Left lung (tissue), 14 donors: ENCODE measurements at places on chromosomes 5 and 9. TPM values are rescaled to one million over a fixed set of nuclear protein-coding genes. Genes with fewer than 3 reads are reported as not detected.

NOXA1 gene
- 6.1 TPM for total RNA-seq

SCAI gene
- 12.7 TPM for total RNA-seq

C5orf46 gene
- total RNA-seq = not detected

GRM6 gene
- not detected for total RNA-seq

BARHL1 gene
- total RNA-seq = not detected

FCN1 gene
- total RNA-seq = 72.1 TPM

IFNA21 gene
- total RNA-seq = not detected

RASEF gene
- total RNA-seq = 16.9 TPM

HRH2 gene
- 22.0 TPM for total RNA-seq

ADAMTS12 gene
- total RNA-seq = 34.4 TPM

PROB1 gene
- total RNA-seq = 1.8 TPM
